ENCODE measurements at places on chromosomes 3 and 15. TPM values are rescaled to one million over a fixed set of nuclear protein-coding genes. Genes with fewer than 3 reads are reported as not detected.

- no peak for DNase-seq
These were observed 36.6 kb downstream of the CLEC3B start for GRCh38 chr3:45062697-45063070.

DNA sequence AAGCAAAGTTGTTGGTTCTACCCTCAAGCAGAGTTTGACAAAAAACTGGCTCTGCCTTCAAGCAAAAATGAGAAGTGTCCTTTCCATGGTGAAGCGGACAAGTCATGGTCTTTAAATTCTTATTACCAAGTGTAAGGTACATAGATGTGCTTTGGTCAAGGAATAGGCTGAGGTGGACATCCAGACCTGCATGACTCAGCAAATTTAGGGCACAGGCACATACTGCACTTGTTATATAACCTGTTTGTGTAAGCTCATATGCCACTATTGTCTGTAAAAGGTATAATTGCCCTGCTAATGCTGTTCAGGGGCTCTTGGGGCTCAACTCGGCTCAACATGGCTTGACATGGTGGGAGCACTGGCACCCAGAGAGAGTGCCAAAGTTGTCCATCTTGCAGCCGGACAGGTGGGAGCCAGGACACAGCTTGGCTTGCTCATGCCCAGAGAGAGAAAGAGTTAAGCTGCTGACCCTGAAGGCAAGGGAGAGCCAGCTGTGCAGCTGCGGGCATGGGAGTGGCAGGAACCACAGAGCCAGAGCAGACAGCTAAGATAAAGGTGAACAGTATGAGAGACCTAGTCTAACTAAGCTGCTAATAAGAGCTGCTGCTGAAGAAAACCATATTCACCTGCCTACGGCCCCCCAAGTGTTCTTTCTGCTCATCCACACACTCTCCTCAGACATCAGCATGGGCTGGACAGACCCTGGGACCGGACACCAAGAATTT, 17.7 kb downstream of the MCCC1 start:
- no peak for DNase-seq

- DNase-seq: no peak
These were observed 533.3 kb downstream of the NSUN3 start for GRCh38 chr3:94596141-94596540.

GRCh38 chr3:42533161-42533897, 30.9 kb downstream of the VIPR1 start:
- DNase-seq: no peak

DNA sequence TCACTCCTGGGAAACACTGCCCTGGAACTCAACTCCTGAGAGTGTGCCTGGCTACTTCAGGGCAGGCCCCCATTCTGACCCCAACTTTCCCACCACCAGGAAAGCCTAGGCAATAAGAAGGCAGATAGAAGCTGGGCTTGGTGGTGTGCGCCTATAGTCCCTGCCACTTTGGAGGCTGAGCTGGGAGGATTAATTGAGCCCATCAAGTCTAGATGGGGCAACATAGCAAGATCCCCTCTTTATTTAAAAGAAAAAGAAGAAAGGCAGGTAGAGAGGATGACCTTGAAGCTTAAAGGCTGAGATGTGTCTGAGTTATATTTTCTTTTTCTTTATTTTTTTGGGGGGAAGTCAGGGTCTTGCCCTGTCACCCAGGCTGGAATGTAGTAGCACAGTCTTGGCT, 4.2 kb upstream of the RBPMS2 start:
- DNase-seq: no peak

DNA sequence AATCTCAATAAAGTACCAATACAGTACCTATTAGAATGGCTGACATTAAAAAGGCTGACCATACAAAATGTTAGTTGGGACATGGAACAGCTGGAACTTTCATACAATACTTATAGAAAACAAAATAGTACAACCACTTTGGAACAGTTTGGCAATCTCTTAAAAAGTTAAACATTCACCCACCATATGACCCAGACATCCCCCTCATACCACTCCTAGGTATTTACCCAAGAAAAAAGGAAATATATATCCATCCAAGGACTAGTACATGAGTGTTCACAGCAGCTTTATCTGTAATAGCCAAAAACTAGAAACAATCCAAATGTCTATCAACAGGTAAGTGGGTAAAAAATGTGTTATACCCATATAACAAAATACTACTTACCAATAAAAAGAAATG, 25.2 kb upstream of the ARF4 start:
- no peak for DNase-seq

- DNase-seq: no peak
These were observed 813.1 kb downstream of the NAALADL2 start for GRCh38 chr3:175672119-175672689.

DNA sequence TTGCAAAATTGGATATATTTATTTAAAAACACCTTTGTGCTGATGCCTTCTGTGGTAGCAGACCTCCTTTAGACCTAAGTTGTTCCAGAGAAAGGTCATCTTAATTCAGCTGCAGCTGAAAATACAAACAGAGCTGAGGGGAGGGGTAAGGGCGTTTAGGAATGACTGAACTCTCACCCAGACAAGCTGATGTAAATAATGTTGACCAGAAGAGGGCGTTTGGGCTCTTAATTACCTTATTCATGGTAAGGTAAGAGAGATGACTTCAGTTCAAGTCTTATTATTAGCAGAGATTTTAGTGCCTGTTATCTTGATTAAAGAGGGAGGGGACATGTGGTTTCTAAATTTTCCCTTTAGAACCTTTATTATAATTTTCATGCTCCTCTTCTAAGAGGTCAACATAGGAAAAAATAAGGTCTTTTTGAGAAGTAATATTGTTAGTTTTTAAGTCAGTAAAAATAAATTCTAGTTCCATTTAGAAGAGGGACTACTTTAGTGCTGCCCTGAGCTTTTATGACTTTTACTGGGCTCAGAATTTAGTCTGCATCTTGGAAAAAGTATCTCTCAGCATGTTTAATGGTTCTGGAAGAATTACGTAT, 46.3 kb downstream of the GPR171 start:
- no peak for DNase-seq

DNA sequence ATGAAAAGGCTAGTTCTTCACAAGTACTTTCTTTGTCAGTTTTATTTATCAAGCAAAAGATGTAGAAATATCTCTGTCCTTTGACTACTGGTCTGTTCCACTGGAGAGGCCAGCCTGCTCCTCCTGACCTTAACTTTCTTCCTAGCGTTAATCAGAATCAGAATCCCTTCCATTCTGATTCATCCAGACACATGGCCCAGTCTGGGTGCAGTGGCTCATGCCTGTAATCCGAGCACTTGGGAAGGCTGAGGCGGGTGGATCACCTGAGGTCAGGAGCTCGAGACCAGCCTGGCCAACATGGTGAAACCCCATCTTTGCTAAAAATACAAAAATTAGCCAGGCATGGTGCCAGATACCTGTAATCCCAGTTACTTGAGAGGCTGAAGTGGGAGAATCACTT, 32.0 kb upstream of the MANF start:
- no peak for DNase-seq

- DNase-seq: peak; percentile 72
These were observed 5.3 kb downstream of the ACVR2B start for GRCh38 chr3:38458796-38459498.

DNA sequence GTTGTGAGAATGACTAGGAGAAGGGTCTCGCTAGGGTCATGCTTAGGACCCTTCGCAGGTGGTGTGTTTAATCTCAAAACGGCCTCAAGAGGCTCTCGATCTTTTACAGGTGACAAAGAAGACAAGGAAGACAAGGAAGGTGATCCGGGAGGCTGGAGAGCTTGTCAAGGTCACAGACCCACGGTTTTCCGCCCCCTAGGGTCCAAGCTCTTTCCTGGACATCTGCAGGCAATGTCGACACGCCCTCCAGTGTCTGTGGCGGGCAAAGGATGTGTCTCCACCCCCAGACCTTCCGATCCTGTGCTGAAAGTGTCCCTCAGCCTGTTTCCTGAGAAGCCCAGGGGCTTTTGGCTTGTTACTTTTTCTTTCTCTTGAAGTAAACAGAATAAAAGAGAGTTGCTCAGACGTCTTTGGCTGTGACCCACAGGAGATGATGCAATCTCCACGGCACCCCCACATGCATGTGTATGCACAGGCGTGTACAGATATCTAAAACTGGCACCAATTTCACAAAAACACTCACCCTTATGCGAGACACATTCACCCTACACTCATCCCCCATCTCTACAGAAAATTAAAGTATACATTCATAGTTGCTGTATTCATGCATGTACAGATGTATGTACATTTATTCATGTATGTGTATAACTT, 108.8 kb downstream of the KLF13 start:
- peak; percentile 62 for DNase-seq

- DNase-seq: no peak
These were observed 61.1 kb upstream of the GCNT3 start for GRCh38 chr15:59550530-59550929.

GRCh38 chr15:94042180-94042928, 189.0 kb upstream of the MCTP2 start:
- DNase-seq: no peak

GRCh38 chr3:10892622-10893021, 76.6 kb downstream of the SLC6A11 start:
- no peak for DNase-seq

DNA sequence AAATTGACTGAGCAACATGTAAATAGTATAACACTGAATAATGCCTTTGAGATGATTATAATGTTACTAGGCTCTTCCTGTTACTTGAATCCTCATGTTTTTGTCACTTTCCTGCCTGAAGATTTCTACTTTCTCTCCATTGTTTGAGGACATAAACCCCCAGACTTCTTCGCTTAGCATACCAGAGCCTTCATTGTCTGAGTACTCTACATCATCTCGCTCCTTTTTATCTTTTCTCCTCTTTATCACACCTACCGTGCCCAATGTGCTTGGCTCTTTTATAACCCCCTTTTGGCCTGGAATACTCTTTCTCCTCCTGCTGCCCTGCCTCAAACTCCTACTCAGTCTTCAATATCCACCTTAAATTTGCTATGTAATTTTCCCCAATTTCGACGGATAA, 30.3 kb upstream of the MGA start:
- DNase-seq: no peak

GRCh38 chr3:179852142-179852905, 184.4 kb downstream of the PEX5L start:
- DNase-seq: no peak

- DNase-seq: no peak
These were observed 172.9 kb upstream of the SLC2A2 start for GRCh38 chr3:171199473-171199829.

- DNase-seq: no peak
These were observed 153.0 kb upstream of the CGNL1 start for GRCh38 chr15:57223345-57223744.

- DNase-seq: no peak
These were observed 569.8 kb downstream of the RBMS3 start for GRCh38 chr3:29850641-29851040.

DNA sequence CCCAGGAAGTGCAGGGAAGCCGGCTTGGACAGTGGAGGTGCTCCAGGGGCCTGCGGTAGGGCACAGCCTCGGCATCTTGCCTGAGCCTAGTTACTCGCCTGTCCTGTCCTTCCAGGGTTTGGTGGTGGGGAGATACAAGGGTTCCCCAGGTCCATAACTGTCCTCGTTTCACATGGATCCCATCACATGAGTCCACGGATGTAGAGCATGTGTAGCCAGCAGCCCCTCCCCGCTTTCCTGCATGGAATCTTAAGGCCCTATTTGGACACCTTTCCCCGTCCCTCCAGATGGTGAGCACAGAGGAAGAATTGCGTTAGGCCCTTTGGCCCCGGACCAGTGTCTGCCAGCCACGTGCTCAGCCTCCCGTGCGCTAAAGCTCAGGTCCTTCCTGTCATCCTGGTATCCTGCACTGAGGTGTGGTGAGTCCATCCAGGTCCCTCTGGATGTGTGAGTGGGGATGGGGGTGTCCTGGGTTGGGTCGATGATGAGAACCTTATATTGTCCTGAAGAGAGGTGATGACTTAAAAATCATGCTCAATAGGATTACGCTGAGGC, 230.4 kb downstream of the SNRPN start:
- DNase-seq: no peak

DNA sequence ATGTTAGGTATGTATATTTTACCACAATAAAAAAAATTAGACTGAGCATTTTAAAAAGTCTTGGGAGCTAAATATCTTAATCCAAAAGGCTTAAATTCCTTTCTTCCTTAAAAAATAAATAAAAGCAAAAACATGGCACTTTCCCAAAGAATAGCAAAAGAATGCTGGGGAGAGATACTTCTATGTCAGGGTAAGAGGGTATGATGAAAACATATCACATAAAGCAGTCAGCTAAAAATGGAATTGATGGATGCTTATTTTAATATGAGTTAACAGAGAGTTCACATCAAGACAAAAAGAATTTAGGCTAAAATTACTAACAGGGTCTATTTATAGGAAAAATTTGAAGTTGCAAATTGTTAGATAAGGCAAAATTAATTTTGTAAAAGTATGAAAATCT, 141.0 kb downstream of the MYLK start:
- DNase-seq: no peak

DNA sequence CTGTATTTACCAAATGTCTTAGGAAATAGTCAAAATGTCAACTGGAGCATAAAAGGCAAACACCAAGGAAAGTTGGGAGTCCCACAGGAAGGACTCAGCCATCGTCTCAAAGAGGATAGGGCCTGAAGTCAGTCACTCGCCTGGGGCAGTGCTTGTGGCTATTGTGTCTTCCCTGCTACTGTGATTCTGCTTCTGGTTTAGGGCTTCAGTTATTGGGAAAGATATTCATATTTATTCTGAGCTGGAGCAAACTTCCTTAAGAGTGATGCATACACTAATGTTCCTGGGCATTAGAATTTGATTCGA, 118.1 kb downstream of the EDEM1 start:
- no peak for DNase-seq

DNA sequence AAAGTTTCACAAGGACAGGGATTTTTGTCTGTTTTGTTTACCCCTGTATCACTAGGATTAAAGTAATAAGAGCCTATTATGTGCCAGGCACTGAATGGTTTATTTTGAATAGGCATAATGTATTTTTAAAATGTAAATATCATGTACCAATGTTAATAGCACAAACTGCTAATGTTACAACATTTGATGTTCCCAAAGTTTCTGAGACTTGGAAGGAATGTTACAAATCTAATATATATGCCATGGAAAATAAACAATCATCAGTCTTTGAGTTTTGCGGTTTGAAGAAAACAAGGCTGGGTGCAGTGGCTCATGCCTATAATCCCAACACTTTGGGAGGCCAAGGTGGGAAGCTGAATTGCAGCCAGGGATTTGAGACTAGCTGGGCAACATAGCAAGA, 159.4 kb downstream of the CDIN1 start:
- DNase-seq: no peak

DNA sequence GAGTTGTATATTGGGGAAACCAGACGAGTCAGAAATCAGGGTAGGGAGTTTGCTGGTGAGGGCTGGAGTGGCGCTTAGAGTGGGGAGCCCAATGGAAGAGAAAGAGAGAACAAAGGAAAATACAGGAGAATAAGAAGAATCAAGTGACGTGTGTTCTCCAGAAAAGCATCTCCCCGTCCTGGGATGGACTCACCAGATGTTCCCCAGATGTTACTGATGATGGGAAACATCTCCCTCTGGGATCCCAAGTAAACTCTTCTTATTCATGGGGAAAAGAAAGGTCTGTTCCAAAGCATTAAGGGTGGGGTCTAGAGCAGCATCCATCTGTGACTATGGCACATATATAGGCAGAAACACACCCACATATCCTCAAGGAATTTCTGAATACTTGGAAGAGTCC, 3.0 kb upstream of the CSRNP1 start:
- DNase-seq: no peak

P2RY1 gene
- 14.3 TPM for total RNA-seq

LDHAL6B gene
- total RNA-seq: 6.0 TPM

TMEM158 gene
- 20.8 TPM for total RNA-seq

SPESP1 gene
- total RNA-seq: 14.3 TPM

NMNAT3 gene
- 15.6 TPM for total RNA-seq

UBE2E1 gene
- 77.8 TPM for total RNA-seq

Measured in prostate gland (tissue), 2 donors.